ENCODE measurements at places on chromosomes 5 and 9. TPM values are rescaled to one million over a fixed set of nuclear protein-coding genes. Genes with fewer than 3 reads are reported as not detected.

The SLC45A2 gene
- not detected for total RNA-seq

DNA sequence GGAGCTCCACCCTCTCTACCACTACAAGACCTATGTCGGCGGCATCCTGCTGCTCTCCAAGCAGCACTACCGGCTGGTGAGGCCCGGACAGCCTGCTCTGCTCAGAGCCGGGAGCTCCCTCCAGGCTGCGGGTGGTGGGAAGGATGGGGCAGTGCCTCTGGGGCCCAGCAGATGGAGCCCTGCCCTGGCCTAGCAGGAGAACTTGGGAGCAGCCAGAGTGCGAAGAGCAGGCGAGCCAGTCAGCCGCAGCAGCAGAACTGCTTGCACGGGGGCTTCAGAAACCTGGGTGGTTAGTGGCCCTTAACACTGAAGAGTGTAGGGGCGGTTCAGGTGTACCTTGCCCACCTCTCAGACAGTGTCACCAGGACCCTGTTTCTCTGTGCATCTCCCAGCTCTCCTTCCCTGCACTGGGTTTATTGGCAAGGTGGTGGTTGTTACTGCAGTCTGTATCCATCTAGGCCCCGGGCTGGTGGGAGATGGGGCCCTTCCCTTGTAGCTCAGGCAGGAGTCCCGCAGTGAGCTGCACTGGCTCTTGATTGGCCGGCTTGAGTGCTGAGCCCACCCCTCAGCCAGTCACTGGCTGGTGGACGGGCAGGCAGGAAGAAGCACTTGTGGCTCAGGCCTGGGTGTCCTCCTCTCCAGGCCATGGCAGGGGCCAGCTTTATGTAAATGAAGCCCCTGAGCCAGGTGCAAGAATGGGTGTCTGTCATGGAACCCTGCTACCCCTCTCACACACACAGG is 7.7 kb downstream of the B4GALT7 start:
- DNase-seq = peak; percentile 70

The PTGDS gene
- not detected for total RNA-seq

DNA sequence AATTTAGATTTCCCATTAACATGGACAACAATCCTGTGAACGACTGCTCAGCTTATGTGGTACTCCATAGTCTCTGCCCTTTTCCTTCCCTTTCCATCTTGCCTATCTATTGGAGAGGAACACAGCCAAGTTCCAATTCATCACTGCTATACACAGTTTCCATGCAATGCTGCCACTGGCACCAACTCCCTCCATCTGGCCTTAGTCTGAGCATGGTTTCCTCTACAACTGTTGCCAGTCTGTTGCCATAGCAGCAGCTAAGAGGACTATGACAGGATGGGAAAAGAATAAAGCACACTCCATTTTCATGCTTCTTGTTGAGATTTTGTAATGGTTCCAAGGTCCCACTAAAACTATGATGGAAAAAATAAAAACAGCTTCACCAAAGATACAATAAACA is 189.0 kb downstream of the HCN1 start:
- no peak for DNase-seq

GRCh38 chr5:132444841-132445639 is 45.5 kb downstream of the IRF1 start:
- DNase-seq = no peak

GRCh38 chr5:97163790-97164285 is 19.2 kb downstream of the RIOK2 start:
- DNase-seq = no peak

The CDH6 gene
- not detected for total RNA-seq

The TLX3 gene
- not detected for total RNA-seq

The EQTN gene
- total RNA-seq = not detected

GRCh38 chr5:127871503-127872153 is 168.4 kb downstream of the CCDC192 start:
- peak; percentile 42 for DNase-seq

GRCh38 chr5:114327987-114328386 is 33.9 kb upstream of the KCNN2 start:
- no peak for DNase-seq

GRCh38 chr5:158301186-158301585 is 442.2 kb upstream of the CLINT1 start:
- DNase-seq = no peak

The TAF7 gene
- 130 TPM for total RNA-seq

The RELL2 gene
- total RNA-seq = 1.5 TPM

GRCh38 chr9:78213712-78214111 is 22.2 kb upstream of the CEP78 start:
- DNase-seq = no peak

GRCh38 chr5:1005904-1006655 is 2.5 kb upstream of the NKD2 start:
- no peak for DNase-seq

DNA sequence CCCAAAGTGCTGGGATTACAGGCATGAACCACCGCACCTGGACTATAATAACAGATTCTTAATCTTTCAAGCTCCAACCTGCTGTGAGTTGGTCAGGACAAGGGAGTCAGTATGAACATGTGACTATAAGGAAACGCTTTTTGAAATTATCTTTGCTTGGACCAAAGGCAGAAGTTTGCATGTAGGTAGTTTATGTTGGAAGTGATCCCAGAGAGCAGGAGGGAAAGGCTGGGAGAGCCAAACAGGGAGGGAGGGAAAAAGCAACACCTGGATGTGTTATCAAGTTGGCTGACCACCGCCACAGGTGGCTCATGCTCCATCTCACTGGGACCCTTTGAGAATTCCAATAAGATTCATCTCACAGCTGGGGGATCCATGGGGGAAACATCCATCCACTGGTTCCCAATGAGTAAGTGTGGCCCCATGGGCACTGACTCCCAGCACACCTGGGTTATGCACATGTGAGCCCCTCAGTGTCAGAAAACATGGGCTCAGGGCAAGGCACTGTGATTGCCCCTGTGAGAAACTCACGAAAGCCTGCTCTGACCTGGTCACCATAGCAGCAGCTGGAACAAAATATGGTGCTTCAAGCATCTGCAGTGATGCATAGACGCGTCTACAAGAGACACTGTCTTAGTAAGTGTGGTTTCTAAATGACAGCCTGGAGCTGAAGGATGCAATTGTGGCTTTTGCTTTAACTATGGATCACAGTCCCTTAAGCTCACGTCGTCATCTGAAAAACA is 62.1 kb downstream of the ARSB start:
- no peak for DNase-seq

- DNase-seq = no peak
Observed at GRCh38 chr9:86713970-86714369, 233.3 kb downstream of the GAS1 start.

The SPATA31D4 gene
- not detected for total RNA-seq

- DNase-seq = peak; percentile 44
Observed at GRCh38 chr5:102090770-102091169, 205.3 kb downstream of the SLCO4C1 start.

DNA sequence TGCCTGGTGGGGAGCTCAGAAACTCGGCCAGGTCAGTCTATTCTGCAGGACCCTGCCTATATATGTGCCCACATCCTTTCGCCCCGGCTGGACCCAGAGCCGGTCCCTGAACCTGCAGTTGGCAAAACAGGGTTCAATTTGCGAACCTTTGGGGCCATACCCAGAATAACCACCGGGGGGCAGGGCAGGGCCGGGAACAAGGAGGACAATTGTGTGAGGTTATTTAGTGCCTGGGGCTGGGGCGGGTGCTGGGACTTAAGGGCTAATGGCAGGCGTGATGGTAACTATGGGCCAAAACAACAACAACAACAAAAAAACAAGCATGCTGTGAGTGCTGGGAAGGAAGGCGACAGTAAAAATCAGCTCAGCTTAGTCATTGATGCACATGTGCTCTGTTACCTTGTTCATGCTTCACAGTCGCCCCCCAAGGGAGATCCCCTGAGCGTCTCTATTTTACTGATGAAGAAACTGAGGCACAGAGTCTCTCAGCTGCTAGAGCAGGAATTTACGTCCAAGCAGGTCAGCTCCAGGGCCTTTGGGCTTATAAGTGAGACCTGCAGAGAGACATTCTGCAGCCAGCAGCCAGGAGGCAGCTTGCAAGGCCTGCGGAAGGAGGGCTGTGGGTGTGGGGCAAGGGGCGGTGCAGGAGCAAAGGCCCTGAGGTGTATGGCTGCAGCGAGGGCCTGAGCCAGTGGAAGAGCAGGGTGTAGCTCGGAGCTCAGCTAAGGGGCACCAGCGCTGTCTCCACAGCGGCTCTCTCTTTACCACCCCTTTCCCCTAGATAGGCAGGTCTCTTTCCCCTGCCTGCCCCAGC is 106.0 kb downstream of the PHF2 start:
- DNase-seq = peak; percentile 69

DNA sequence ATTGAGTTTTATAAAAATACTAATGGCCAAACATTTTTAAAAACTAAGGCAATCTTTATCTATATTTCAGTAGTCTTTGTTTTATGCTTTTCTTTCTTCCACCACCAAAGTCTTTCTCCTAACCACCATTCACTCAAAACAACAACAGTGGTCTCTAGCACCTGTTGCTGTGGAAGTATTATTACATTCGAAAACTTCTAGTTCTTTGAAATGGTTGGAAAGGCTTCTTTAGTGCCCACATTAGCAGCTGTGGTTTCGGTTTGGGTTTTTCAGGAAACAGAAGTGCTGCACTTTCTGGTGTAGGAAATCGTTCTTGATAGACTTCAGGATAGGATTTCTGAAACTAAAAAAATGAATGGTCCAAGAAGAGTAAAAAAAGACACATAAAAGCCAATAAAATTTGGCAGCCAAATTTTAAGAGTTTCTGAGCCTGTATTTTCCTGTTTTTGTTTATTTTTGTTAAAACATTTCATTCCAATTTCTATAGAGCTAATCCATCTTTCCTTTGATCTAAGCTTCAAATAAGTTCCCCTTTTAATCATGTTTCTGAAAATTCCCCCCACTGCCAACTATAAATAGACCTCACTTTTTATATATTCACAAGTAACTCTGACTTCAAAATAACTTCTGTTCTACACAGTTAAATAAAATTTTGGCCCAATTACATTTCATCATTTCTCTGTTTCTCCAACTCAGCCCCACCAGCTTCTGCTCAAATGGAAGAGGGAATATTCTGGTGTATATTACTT is 102.2 kb downstream of the DEPDC1B start:
- DNase-seq = no peak

- no peak for DNase-seq
Observed at GRCh38 chr9:21554813-21555212, 72.7 kb upstream of the IFNE start.

DNA sequence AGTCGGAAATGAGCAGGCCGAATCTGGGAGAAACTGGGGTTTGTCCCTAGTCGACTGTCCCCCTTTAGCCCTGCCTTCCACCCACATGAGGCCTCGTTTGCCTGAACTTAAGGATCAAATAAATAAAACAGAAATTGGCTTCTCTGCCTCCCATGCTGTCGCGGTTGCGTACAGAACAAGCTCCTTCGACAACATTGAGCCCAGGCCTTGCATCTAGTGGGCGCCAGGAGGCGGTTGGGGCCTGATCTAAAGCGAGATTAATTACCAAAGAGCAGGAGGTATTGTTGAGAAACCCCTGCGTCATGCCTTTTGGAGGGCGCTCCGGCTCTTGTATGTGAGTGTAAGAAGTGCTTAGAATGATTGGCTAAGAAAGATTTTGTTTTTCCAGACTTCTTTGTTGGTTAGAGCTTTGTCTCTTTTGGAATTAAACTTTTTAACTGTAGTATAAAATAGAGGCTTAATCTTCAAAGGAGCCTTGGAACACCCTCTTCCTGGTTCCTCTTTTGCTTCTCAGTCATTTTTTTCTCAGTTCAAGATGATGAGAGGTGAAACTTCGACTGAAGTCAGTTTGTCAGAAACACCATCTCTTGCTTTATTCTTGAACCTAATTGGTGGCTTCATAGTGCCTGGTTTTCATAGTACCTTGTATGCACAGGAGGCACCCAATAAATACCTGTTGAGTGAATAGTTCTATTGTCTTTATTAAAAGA is 828 bp downstream of the ATP6V0E1 start:
- peak; percentile 64 for DNase-seq

The SEMA5A gene
- 4.7 TPM for total RNA-seq

The ESM1 gene
- 22.7 TPM for total RNA-seq

The ADAMTS12 gene
- total RNA-seq = 0.92 TPM

GRCh38 chr9:130030651-130031127 is 12.3 kb downstream of the FNBP1 start:
- no peak for DNase-seq

The FIBCD1 gene
- total RNA-seq = 14.6 TPM

GRCh38 chr9:130144703-130145102 is 27.5 kb upstream of the NCS1 start:
- DNase-seq = no peak

The FBP1 gene
- not detected for total RNA-seq

The LHX3 gene
- total RNA-seq = 0.07 TPM

DNA sequence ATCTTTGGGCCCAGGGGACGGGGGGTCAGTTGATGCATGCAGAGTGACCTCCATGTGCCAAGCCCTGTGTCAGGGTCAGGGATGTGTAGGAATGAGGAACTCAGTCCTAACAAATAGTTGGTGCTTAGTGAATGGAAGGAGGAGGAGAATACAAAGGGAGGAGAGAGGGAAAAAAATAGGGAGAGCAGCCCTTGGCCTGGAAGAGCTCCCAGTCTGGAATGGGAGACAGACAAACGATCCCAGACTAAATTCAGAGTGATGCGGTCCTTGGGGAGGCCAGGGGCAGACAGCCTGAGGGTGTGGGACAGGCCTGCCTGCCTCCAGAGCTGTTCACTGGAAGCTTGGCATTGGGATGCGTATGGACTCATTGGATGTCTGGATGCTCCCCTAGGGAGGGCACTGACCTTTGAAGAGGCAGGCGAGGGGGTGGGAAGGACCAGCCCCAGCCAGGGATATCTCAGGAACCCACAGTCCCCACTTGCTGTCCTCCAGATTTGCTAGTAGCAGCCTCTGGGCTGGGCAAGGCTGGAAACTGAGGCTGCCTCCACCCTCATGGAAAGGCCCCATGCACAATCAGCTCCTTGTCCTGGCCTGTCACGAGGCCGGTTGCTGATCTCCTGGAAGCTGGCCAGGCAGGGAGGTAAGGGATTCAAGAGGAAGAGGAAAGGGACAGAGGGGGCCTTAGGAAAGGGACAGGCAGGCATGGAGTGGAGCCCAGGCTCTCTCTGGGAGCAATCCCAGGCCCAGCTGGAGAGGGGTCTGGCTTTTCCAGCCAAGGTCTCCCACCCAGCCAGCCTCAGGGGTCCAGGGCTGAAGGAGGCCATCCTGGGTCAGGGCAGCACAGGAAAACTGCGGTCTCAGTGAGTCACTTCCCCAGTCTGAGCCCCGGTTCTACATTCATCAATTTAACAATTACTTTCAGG is 69.0 kb upstream of the GGTA1 start:
- DNase-seq = no peak

DNA sequence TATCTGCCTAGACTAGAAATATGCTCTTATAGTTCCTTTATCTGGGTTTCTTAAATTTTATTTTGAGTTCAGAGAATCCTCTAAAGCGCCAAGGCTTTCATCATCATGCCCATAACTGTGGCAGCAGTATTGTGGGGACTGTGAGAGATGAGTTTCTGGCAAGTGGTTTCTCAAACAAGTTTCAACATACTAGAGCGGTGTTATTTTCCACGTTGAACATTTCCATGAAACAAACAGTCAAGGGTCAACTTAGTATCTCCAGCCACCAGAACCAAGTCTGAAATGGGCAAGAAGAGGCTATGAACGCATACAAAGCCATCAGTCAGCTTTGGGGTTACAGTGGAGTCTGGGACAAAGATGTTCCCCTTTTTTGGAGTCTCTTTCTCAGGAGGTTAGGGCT is 40.3 kb downstream of the SERINC5 start:
- no peak for DNase-seq
